Activated CD4-positive, alpha-beta T cell treated with anti-CD3 and anti-CD28 coated beads, Interleukin-2, amount 50 U/mL, for 24 hours (primary cell): ENCODE measurements at places on chromosomes 6 and 20.

DNA sequence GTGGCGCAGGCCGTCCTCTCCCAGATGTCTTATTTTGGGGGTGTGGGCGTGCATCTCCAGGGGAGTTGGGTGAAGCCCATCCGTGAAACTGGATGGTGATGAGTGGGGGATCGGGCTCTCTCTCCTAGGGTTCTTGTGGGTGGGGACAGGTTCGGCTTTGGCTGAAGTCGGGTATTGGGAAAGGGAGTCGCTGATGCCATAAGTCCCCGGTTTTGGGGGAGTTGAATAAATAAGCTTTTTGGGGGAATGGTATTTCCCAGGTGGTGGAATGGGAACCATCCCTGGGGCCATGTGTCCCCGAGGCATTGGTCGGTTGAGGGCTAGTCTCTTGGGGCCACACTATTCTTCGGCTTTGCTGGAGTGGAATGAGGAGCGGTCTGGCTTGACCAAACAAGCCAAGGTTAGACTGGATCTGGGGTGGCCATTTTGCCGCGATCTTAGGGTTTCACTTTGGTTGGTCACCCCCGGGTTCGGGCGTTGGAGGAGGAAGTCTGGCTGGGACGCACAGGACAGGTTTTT lies 481 bp downstream of the ZNF133 start:
- no peak for DNase-seq

DNA sequence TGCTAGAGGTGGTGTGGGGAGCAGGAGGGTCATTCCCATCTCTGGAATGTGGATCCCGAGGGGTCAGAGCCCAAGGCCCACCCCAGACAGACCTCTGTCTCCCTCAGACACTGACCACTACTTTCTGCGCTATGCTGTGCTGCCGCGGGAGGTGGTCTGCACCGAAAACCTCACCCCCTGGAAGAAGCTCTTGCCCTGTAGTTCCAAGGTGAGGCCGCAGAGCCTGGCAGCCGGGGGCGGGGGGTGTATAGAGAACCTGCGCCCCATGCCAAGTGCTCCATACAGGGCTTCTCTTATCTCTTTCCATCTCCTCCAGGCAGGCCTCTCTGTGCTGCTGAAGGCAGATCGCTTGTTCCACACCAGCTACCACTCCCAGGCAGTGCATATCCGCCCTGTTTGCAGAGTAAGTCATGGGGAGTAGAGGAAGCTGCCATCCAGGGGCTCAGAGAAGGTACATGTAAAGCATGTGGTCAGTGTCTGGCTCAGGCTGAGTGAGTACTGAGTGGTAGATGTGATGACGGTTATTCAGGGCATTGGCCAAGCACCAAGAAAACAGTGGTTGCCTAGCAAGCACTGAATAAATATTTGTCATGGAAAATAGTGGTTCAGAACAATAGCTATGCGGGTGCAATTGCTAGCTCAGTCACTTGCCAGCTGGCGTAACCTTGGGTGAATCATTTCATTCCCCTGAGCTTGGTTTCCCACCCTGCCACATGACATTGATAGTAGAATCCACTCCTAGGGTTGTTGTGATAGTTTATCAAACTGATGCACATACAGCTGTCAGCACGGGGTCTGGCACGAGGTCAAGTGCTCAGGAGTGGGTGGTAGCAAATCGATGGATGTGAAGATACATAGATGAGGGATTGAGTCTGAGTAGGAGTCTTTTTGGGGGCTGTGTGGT lies 3.5 kb downstream of the PIGT start:
- DNase-seq, result no peak

- DNase-seq, result no peak
Measured at GRCh38 chr20:17498641-17499040, 32.5 kb downstream of the BFSP1 start.

DNA sequence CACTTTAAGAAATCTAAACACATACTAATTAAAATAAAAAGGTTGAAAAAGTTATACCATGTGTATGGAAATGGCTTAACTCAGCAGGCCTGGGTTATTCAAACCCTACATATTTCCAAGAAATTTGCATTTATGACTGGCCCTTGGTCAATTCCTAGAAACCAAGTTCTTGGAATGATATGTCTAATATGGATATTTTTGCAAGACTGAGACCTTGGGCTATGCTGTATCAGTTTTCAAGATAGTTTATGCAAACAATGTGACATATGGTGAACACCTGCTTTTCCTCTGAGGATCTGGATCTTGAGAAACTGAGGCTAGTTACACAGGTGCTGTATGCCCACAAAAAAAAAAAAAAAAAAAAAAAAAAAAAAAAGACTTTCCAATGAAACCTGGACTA lies 536.9 kb upstream of the HS3ST5 start:
- DNase-seq, result no peak

DNA sequence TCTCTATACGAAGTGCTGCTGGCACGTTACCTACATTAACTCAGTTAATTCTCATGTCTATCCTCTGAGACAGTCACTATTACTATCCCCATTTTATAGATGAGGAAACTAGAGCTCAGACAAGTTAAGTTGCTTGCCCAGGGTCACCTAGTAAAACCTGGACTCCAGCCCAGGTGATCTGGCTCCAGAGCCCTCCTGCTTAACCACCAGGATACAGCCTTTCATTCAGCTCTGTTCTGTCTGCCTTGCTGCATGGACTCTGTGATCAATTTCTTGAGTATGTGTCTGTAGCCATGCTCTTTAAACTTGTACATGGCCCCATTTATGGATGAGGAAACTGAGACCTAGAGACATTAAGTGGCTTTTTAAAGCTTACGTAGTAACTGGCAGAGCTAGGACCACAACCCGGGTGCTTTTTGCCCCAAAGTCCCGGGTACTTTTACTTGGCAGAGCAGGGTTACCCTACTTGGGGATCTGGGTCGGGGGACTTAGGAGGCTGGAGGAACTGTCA lies 4.7 kb downstream of the CDKN1A start:
- no peak for DNase-seq

DNA sequence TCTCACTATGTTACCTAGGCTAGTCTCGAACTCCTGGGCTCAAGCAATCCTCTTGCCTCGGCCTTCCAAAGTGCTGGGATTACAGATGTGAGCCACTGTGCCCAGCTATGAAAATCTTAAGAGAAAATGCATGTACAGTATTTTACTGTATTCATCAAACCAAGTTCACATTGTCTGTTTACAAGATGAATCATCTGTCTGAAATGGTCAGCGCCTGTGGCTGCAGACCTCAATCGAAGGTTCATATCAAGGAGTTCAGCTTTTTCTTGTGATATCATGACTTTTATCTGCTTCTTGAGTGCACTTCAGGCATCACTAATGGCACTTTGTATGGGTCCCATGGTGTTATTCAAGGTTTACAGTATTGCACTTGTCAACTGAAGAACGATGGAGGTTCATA lies 155.1 kb downstream of the SLC16A10 start:
- DNase-seq, result no peak

DNA sequence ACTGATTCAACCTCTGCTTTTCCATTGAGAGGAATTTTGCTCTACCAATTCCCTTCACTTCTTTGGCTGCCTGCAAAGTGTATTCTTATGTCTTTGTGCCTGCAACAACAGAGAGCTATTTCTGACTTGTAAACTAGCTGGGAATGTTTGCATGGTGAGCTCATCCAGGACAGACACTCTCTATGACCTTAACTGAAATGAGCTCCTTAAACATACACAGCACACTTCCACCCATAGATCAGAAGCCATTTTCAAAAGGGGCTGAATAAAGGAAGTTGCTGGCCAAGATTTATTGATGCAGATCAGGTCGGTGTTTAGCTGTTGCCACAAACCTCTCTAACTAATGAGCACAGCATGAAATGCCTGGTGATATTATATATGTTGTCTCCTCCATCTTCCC lies 377.7 kb downstream of the BTBD9 start:
- no peak for DNase-seq

GRCh38 chr6:104109806-104110205 lies 749.9 kb downstream of the HACE1 start:
- DNase-seq, result no peak

- no peak for DNase-seq
Measured at GRCh38 chr6:143111443-143111842, 50.8 kb downstream of the AIG1 start.

- DNase-seq, result no peak
Measured at GRCh38 chr6:27238010-27238983, 9.2 kb upstream of the PRSS16 start.

DNA sequence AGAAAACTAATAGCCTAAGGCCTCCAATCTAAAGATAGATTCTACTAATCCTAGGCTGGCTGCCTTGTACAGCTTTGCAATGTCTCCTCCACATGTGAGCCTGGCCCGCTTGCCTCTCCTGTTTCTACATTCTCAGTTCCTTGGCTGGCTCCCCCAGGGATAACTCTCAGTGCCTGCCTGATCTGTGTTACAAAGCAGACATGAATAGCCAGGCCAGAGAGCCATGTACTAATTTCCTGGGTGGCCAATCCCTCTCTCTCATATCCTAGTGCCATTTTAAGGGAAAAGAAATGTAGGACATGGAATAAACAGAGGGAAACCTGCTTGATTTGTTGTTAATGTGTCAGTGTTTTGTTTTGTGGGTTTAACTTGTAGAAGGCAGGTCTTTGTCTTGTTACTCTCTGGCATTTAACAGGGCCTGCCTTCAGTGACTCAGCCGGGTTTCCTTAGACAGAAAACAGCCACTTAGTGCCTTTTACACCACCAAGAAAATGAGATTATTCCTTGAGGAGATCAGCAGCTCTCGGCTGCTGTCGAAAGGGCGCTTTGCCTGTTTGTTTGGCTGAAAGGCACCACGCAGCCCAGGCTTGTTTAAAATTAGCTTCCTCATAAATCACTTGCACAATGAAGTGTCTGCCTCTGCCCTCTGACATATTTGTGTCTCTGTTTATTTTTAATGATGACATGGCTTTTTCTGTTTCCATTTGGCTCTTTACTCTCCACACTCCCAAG lies 702.7 kb downstream of the MAFB start:
- no peak for DNase-seq

- DNase-seq, result no peak
Measured at GRCh38 chr6:13712599-13712898, 914 bp upstream of the RANBP9 start.

DNA sequence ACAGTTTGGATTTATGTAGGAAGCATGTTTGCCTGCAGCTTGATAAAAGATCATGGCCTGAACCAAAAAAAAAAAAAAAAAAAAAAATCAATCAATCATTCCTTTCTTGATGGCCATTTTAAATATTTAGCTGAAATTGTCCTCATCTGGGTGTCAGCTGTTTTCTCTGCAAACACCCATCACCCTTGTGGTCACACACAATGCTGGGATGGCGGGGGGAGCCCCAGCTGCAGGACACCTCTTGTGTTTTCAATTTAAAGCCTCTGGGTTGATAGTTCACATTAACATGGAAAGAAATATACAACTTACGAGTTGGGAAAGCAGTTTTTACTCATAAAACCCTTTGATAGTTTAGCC lies 160.4 kb downstream of the ZFP64 start:
- DNase-seq, result no peak

GRCh38 chr20:13777171-13777601 lies 7.5 kb downstream of the ESF1 start:
- DNase-seq, result no peak

- DNase-seq, result no peak
Measured at GRCh38 chr20:56956534-56956933, 309.9 kb downstream of the BMP7 start.

DNA sequence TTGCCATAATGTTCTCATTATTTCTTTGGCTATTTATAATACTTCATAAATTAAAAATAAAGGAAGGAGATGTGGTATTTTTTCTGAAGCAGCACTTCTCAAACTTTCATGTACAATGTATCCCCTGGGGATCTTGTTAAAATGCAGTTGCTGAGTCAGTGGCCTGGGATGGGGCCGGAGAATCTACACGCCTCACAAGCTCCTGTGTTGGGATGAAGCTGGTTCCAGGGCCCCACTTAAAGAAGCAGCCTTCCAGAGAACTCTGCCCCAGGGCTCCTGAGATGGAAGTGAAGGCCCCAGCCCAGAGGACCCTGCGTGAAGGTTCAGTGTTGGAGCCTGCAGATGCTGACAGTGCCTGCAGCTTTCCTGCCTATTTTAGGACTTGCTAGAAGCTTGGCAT lies 40.1 kb upstream of the SLC23A2 start:
- DNase-seq, result no peak

GRCh38 chr6:111793711-111794111 lies 79.5 kb downstream of the FYN start:
- no peak for DNase-seq

GRCh38 chr6:120632975-120633374 lies 701.3 kb downstream of the TBC1D32 start:
- no peak for DNase-seq

DNA sequence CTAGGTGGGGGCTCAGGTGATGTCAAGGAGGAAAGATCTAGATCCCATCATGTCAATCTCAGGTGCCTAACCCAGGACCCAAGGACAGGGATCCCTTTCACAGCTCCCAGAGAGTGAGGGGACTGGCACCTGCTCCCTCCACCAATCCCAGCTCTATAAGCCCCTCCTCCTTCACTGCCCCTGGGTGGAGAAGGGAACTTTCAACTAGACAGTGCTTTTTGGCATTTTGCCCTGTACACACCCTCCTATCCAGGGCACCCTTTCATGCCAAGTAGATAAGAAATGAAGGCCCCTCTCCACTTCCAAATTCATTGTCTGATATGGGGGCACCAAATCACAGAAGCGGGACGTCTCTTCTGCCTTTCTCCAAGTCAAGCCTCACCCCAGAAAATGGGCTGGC lies 61.6 kb downstream of the MDGA1 start:
- no peak for DNase-seq

DNA sequence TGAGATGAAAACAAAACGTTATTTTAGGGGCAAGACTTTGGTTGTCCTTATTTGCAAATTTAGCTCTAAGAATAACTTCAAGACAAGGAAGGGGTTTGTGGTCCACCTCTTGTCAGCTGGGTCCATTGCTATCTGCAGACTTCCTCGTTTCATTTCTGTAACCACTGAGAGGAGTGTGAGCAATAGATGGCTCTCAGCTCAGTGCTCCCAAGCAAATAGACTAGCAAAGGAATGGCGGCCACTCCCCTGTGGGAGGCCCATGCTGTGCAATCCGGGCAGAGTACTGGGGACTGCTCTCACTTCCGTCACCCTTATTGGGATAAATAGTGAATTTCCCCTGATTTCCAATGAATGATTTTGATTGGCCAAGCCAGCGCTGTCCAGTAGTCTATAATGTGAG lies 176.6 kb downstream of the ZDHHC14 start:
- no peak for DNase-seq

GRCh38 chr6:71333697-71334096 lies 45.1 kb downstream of the OGFRL1 start:
- no peak for DNase-seq

- DNase-seq, result no peak
Measured at GRCh38 chr6:158383542-158383941, 71.3 kb downstream of the TULP4 start.

DNA sequence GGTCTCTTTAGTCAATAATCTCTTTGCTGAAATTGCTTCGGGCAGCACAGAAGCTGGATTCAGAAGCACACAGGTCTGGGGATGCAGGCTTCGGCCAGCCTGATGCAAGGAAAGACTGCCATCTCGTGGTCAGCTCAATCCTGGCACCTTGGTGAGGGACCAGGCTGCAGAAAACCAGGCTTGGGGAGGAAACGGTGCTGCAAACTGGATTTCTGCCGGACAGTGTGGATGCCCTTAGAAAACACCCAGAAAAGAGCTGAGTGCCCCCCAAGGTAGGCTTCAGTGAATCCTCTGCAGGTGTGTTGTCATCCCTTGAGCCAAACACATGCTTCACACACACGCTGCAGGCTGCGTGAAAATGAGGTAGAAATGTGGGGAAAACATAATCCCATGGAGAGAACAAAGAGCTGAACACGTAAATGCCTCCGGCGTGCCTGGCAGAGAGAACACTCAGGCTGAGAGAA lies 89.8 kb upstream of the PAX1 start:
- DNase-seq, result peak; percentile 8

GRCh38 chr6:158218467-158218866 lies 50.3 kb downstream of the GTF2H5 start:
- DNase-seq, result no peak

GRCh38 chr6:11731423-11731822 lies 47.2 kb downstream of the ADTRP start:
- DNase-seq, result no peak
